Stimulated activated CD8-positive, alpha-beta memory T cell treated with anti-CD3 and anti-CD28 coated beads, Interleukin-4, amount 100 ng/mL, for 1 hour (primary cell): ENCODE measurements at places on chromosomes 3 and 15.

DNA sequence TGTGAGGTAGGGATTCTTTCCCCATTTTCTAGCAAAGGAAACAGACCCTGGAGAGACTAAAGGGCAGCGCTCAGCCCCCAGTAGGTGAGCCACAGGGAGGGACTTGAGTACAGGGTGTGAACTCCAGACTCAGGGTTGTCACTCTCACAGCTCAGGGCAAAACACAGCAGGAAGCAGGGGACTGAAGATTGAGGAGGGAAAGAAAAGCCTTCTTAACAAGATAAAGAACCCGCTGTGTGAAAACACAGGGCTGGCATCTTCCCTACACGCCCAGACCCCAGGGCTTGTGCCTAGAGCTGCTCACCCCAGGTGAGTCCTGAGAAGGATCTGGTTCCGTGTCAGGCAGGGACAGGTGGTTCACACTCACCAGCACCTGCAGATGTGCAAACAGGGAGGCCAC, 59.6 kb downstream of the ABTB1 start:
- no peak for DNase-seq

- DNase-seq, result no peak
Measured at GRCh38 chr3:37987751-37988179, 2.8 kb upstream of the VILL start.

GRCh38 chr3:154972951-154973350, 107.2 kb upstream of the MME start:
- no peak for DNase-seq

- DNase-seq, result no peak
Measured at GRCh38 chr3:52121464-52121805, 32.8 kb downstream of the POC1A start.

GRCh38 chr3:132381348-132381944, 35.9 kb upstream of the DNAJC13 start:
- no peak for DNase-seq

DNA sequence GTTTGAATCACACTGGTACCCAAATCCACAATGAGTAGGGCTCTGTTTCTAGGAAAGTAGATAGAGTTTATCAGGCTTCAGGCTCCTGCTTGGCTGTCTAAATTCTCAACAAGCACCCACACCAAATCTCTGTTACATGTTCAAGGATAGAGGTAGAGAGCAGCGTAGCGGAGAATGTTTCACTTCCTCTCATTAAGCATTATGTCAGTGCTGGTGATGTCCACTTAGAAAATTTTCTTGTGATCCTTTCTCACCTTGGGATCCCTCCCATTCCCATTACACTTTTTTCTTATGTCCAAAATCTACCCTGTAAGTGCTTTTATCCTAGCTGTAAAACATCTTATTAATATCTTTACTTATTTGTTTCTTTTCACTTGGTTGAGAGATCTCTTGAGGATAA, 34.7 kb upstream of the GCSAM start:
- DNase-seq, result no peak

DNA sequence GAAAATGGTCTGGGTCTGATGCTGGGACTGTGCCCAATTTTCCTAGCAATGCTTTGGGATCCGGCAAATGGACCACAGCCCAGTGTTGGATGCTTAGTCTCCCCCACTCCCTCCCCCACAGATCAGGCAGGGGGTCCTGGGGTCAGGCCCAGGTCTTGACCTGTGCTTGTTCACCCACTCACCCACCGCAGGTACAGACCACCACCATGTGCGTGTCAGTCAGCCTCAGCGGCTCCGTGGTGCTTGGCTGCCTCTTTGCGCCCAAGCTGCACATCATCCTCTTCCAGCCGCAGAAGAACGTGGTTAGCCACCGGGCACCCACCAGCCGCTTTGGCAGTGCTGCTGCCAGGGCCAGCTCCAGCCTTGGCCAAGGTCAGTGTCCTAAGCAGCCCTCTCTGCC, 10.6 kb downstream of the GRM2 start:
- no peak for DNase-seq
